ENCODE measurements at places on chromosomes 6 and 20.

DNA sequence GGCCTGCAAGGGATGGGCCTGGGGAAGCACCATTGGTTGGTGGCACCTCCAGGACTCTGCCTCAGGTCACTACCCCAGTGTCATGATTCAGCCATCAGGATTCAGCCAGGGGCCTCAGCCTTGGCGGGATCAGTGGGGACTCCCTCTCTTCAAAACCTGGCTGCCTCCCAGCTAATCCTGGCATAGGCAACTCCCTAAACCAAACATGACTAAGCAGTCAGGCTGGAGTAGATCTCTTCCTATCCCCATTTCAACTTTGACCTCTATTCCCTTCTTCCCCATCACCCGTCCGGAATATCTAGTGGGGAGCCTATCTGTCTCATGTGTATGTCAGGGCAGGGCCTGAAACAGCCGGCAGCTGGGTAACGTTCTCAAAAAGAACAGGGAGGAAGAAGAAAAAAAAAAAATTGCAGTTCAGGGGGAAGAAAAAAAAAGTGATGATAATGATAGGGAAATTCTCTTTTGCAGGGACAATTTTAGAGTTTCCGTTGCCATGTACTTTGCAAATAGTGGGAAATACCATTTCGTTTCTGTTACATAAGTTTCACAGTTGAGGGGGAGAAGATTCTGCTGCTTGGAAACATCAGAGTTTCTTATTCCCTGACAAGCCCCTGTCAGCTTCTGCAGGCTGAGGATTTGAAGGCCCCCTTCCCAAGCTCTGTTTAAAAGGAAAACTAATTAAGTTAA is 4.1 kb upstream of the PREX1 start:
- DNase-seq: no peak

- DNase-seq: no peak
These were observed 267.9 kb downstream of the DLL1 start for GRCh38 chr6:170022827-170023619.

DNA sequence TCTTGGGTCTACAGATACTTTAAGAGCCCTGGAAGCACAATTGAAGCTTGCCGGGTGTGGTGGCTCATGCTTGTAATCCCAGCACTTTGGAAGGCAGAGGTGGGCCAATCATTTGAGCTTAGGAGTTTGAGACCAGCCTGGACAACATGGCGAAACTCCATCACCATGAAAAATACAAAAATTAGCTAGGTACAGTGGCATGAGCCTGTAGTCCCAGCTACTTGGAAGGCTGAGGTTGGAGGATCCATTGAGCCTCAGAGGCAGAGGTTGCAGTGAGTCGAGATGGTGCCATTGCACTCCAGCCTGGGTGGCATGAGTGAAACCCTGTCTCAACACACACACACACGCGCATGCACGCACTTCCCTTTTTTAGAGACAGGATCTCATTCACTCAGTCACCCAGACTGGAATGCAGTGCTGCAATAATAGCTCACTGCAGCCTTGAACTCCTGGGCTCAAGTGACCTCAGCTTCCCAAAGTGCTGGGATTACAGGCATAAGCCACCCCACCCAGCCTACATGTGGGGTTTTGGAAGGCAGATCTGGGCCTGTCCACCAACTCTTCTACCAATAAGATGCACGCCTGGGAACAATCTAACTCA is 182.5 kb upstream of the JARID2 start:
- DNase-seq: no peak

DNA sequence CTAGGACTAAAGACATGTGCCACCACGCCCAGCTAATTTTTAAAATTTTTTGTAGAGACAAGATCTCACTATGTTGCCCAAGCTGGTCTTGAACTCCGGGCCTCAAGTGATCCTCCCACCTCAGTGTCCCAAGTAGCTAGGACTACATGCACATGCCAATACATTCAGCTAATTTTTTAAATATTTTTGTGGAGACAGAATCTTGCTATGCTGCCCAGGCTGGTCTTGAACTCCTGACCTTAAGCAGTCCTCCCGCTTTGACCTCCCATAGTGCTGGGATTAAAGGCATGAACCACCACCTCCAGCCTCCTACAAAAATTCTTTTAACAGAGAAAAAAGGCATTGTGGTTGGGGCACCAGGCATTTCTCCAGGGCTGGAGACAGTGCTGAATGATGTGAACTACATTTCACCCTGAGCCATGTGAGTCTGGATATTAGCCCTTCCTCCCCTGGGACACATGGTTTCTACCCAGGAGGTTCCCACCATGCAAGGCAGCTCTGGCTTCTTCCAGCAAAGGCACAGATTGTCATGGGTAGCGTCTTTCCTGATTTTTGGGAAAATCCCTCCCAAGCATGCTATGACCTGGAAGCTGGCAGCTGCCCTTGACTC is 36.3 kb upstream of the CMTR1 start:
- peak; percentile 34 for DNase-seq

- no peak for DNase-seq
These were observed 95.3 kb upstream of the KCNG1 start for GRCh38 chr20:51118216-51118615.

GRCh38 chr6:79818471-79818870 is 128.9 kb downstream of the ELOVL4 start:
- DNase-seq: no peak

- DNase-seq: no peak
These were observed 11.5 kb downstream of the SLC4A11 start for GRCh38 chr20:3227506-3227905.
